ENCODE measurements at places on chromosomes 13 and 19. TPM values are rescaled to one million over a fixed set of nuclear protein-coding genes. Genes with fewer than 3 reads are reported as not detected.

Gene SGCG
- not detected for total RNA-seq

Gene MAB21L1
- total RNA-seq = 0.07 TPM

Gene CEACAM7
- total RNA-seq = not detected

Gene PRRG2
- 0.55 TPM for total RNA-seq

Gene FAM216B
- total RNA-seq = not detected

Gene ZIM2
- not detected for total RNA-seq

Gene CYP4F8
- not detected for total RNA-seq

Gene YJEFN3
- total RNA-seq = 1.2 TPM

Gene TPRX1
- total RNA-seq = not detected

Gene SLAIN1
- total RNA-seq = 17.5 TPM

Gene WIZ
- 16.1 TPM for total RNA-seq

Gene PEG3
- total RNA-seq = not detected

Gene COL4A2
- total RNA-seq = 166 TPM

Gene SYNGR4
- total RNA-seq = not detected

Gene FXYD3
- not detected for total RNA-seq

Gene ZNF813
- total RNA-seq = 13.9 TPM

Gene CEACAM20
- not detected for total RNA-seq

Gene RASAL3
- total RNA-seq = not detected

Gene ZNF44
- 0.30 TPM for total RNA-seq

Gene IZUMO2
- not detected for total RNA-seq

Gene KLK12
- total RNA-seq = not detected

Gene MUC16
- total RNA-seq = not detected

Gene UCHL3
- 49.2 TPM for total RNA-seq

Gene PSG7
- total RNA-seq = not detected

Gene KLK2
- not detected for total RNA-seq

Gene C1QTNF9B
- total RNA-seq = not detected

Gene ZNF208
- total RNA-seq = not detected

Gene ERICH4
- total RNA-seq = not detected

Gene CGB8
- not detected for total RNA-seq

Gene PEX11G
- total RNA-seq = 3.5 TPM

Gene ZNF442
- total RNA-seq = not detected

Gene CYP4F22
- total RNA-seq = not detected

Gene PLVAP
- total RNA-seq = not detected

Gene ZNF221
- total RNA-seq = 2.2 TPM

Gene LRRC63
- not detected for total RNA-seq

Gene CGB5
- not detected for total RNA-seq

Gene ZNF865
- total RNA-seq = 4.9 TPM

Gene SBSN
- not detected for total RNA-seq

Gene PCDH8
- 1.6 TPM for total RNA-seq

Gene SIRT2
- total RNA-seq = 11.8 TPM

Gene ANGPTL4
- 13.2 TPM for total RNA-seq
